Progenitor cell of endocrine pancreas (in vitro differentiated cells): ENCODE measurements at places on chromosomes 1 and 21.

- no peak for DNase-seq
Observed at GRCh38 chr1:41322835-41323234, 38.4 kb upstream of the FOXO6 start.

- DNase-seq = no peak
Observed at GRCh38 chr1:14027099-14027498, 327.1 kb downstream of the PRDM2 start.

GRCh38 chr1:32448773-32449456 lies 16.0 kb upstream of the ZBTB8B start:
- DNase-seq = no peak

DNA sequence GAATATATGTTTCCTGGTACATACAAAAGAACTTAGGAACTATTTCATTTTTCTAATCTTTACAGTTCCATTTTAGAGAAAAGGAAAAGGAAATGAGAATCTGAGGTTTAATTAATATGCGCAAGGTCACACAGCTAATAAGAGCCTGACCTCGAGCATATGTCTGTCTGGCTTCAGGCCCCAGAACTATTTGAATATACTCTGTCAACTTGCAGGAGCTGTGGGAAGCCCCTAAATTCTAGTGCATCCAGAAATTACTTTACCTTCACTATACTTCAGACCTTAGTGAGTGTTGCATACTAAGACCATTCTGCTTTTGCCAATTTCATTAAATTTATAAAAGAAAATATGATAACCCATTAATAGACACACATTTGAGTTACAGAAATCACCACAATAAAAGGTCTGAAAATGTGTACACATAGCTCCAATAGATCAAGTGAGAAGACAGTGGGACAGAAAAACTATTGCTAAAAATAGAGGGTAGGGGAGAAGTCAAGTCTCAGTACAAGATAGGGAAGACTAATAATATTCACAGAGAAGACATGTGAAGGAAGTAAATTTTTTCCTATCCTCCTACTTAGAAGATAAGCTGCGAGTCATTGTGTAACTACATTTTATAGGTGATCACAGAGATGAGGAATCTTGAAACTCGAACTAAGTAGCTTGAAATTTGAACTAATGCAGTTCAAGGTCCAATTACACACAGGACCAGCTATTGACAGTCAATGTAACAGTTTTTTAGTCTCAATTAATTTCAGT lies 3.8 kb downstream of the RGS13 start:
- DNase-seq = no peak

GRCh38 chr1:178487070-178487615 lies 9.6 kb downstream of the CLEC20A start:
- no peak for DNase-seq

DNA sequence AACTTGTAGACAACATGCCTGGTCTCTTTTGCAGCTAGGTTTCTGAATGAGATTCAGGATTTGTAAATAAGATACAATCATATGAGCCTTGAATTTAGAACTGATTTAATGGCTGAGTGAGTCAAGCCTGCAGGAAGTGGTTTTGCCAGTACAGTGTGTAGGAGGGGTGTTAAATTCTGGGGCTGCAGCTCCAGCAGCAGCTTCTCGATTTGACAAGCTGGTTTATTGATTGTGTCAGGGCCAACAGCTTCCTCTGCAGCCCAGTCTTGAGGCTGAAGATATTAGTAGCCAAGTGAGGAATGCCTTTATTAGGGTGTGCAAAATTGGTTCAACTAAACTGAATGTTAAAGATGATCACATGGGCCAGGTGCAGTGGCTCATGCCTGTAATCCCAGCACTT lies 11.5 kb upstream of the PLA2G5 start:
- no peak for DNase-seq

- no peak for DNase-seq
Observed at GRCh38 chr1:119752592-119752991, 16.1 kb downstream of the HMGCS2 start.

DNA sequence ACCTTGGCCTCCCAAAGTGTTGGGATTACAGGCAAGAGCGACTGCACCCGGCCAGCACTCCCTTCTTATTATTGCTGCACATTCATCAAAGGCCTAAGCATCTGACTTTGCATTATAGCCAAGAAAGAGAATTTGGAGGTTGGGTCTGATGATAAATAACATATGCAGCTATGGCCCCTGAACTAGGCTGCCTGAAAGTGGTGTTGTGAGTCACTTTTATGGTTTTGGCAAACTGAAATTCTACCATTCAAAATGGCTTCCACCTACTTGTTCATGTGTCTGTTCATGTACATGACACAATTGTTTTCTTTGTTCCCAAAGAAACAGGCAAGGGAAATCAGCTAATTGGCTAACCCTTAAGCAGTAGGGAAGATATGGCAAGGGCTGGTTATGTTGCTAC lies 25.0 kb upstream of the UAP1 start:
- DNase-seq = no peak

GRCh38 chr1:206683313-206683712 lies 1.4 kb upstream of the MAPKAPK2 start:
- DNase-seq = no peak

GRCh38 chr1:57188168-57188567 lies 222.4 kb upstream of the C8B start:
- no peak for DNase-seq

DNA sequence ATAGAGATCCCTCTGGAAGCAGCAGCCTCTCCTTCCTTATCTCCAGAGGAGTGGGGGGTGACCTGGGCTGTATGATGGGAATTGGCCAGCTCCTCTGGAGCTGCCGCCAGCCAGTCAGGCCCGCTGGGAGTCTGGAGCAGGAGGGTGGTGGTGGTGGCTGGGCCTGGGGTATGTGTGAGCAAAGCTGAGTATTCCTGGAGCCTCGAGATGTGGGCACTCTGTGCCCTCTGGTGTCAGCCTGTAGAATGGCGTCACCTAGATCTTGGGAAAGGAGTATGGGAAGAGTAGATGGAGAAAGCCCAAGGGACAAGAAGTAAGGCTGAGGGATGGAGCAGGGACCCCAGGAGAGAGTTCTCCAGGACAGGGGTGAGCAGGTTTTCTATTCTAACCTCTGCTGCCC lies 16.0 kb downstream of the VANGL2 start:
- no peak for DNase-seq

DNA sequence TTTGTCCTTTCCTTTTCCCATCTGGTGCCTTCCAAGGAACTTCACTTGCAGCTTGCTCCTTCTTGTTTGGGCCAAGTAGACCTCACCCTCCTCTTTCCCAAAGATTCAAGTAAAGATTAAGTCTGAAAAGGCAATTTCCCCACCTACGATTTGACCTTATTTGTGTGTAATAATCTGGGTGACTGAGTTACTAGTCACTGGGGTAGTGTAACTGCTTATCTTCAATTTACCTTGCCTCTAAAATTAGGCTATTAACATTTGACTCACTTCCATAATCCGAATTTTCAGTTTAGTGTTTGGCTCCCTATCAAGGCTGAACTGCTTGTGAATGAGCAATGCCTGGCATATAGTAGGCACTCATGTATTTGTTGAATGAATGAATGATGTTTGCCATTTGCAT lies 59.6 kb downstream of the PLA2G4A start:
- DNase-seq = no peak

- no peak for DNase-seq
Observed at GRCh38 chr21:42739061-42739931, 85.9 kb downstream of the PDE9A start.

- DNase-seq = no peak
Observed at GRCh38 chr1:192756847-192757246, 52.0 kb upstream of the RGS2 start.

DNA sequence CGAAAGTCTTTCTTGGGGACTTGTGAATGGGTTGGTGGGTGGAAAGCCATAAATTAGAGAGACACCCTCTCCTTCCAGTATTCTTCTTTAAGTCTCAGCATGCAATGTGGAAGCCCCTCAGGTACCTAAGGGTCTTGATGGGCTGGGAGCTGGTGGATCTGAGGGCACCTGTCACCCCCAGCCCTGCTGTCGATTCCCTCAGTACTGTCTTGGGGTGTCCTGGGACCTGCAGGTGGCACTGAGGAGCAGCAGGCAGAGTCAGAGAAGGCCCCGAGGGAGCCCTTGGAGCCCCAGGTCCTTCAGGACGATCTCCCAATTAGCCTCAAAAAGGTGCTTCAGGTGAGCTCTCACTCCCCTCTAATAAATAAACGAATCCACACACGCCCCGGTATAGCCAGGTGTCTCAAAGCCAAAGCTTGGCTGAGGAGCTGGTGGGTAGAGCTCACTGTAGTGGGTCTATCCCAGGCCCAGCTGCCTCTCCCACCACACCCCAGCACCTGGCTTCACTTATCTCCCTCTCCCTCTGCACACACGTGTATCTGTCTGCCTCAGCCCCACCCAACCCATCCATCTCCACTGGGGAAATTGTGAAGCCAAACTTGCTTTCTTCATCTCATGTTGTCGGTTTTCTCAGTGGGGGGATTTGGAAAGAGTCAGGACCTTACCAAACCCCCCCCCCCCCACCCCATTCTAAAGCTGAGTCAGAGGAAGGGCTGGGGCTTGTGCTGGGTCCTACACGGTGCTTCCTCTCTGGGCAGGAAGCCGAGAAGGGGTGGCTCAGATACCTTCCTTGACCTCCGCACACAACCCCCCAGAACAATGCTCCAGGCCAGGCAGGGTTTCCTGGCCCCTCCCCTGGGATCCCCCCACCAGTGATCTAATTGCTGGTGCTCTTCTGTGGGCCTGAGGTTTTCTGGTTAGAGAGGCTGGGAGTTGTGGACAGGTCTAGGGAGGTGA lies 1.6 kb downstream of the ADAM15 start:
- no peak for DNase-seq

DNA sequence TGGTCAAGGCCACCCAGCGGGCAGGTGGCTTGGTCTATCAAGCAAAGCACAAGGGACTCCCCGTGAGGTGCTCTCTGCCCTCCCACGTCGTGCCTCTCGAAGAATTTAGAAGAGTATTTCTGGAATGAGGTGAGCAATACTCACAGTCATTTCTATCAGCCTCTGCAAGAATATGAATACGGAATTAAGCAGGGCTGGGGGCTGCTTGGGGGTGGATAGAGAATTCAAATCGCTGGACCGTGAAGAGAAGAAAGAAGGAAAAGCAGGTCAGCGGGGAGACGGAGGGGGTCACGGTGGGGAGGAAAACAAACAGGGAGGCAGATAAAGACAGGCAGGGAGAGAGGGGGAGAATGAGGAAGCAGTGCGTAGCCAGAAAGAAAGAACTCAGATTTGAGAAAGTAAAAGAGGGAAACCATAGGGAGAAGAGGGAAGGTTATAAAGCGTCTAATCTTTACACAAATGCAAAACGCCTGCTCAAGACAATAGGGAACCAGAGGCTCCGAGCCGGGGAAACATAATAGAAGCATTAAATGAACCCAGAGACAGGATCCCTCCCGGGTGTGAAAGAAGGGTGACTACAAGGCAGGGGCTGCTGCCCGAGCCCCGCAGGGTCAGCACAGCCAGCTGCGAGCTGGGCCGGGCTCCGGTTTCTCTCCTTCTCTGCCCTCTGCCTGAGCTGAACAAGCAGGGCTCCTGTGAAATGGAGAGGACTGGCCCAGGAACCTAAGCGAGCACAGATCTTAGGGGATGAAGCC lies 2.1 kb upstream of the EDN2 start:
- DNase-seq = no peak

DNA sequence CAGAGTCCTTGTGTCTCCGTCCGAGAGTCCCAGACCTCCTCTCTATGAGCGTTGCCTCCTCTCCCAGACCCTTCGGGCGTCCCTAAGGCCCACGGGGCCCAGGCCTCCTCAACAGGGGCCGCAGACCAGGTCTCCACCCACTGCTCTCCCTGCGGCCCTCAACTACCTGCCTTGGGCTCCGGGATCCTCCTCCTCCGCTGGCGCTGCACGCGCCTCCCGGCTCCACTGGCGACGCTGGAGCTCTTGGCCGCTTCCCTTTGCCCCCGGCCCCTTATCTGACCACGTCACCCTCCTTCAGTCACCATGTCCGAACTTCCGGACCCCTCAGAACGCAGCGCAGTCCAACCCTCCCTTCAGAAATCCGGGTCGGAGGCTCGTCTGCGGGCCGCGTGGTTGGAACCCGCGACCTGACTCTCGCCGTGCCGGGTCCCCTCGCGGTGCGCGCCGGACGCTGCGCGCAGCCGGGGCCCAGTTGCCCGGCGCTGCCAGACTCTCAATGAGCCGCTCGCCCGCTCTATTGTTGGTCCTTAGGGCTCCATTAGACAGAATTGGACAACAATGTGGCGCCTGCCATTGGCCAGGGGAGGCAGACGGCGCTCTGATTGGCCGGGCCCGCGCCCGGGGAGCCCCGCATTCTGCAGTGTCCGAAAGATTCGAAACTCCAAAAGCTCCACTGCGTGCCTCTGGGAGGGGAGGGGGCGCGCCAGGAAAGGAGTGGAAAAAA lies at the start of gene DMRTA2:
DMRTA2 (minus strand) TSS at position 498 of the 724 bp plus-strand sequence. CDS start 1,907 bp downstream, outside the sequence.
- peak; percentile 33 for DNase-seq

DNA sequence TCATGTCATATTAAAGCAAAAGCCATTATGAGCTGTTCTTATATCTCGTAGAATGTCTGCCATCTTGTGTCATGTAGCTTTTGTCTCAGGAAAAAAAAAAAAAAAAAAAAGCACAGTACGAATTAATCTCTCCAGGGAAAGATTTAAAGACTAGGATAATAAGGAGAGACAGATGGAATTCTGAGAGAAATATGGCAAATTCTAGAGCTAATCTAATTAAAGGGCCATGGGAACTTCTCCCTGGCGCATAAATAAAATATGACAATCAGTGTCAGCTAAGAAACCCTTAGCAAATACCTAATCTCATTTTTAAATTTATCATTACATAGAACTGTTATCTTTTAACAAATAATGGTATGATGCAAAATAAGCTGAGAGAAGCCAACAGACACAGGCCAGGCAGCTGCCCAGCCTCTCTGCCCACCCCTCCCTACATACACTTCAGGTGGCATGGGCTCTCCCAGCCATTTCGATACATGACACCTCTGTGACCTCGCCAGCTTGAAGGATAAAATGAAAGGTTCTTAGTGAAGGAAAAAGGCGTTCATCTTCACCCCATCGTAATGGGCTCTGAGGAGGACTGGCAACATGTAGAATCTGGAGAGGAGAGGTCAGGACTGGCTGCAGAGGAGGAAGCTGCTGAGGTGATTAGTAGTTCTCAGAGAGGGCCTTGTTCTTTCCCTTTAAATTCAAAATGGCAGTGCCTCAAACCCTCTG lies 39.8 kb downstream of the DISC1 start:
- DNase-seq = no peak

- DNase-seq = no peak
Observed at GRCh38 chr1:45545553-45546310, 4.9 kb upstream of the AKR1A1 start.

DNA sequence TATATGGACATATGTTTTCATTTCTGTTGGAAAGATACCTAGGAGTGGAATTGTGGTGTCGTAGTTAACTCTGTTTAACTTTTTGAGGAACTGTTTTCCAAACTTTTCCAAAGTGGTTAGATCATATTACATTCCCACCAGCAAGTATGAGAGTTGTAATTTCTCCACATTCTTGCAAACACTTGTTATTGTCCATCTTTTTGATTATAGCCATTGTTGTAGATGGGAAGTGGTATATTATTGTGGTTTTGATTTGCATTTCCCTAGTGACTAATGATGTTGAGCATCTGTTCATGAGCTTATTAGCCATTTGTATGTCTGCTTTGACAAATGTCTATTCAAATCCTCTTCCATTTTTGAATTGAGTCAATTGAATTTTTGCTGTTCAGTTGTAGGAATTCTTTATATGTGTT lies 19.8 kb downstream of the CAMTA1 start:
- DNase-seq = no peak
